Mucosa of descending colon (tissue), 3 donors: ENCODE measurements at places on chromosomes 6 and 20. TPM values are rescaled to one million over a fixed set of nuclear protein-coding genes. Genes with fewer than 3 reads are reported as not detected.

GRCh38 chr6:39056191-39056590, 7.6 kb downstream of the GLP1R start:
- no peak for DNase-seq

- DNase-seq: no peak
These were observed 161.5 kb upstream of the HEY2 start for GRCh38 chr6:125587666-125588632.

- DNase-seq: no peak
These were observed 477.2 kb downstream of the EYS start for GRCh38 chr6:65229825-65230224.

Gene TBX18
- total RNA-seq: 0.82 TPM

- peak; percentile 74 for DNase-seq
These were observed at the start of gene GPR6 for GRCh38 chr6:109978174-109979032. TSS of gene GPR6 (plus strand) at chr6:109978311. CDS start at chr6:109979113, 802 bp downstream.

Gene RBPJL
- not detected for total RNA-seq

GRCh38 chr6:38646166-38646878, 6.6 kb upstream of the BTBD9 start:
- no peak for DNase-seq

Gene DEFB132
- not detected for total RNA-seq

- DNase-seq: no peak
These were observed 972.9 kb upstream of the FLRT3 start for GRCh38 chr20:15310361-15310760.

- peak; percentile 26 for DNase-seq
These were observed 7.0 kb downstream of the UBD start for GRCh38 chr6:29552512-29553051.

Gene KHDC1L
- total RNA-seq: not detected

Gene HRH3
- total RNA-seq: not detected

GRCh38 chr6:143298071-143298470, 152.4 kb downstream of the ADAT2 start:
- DNase-seq: no peak

GRCh38 chr6:150491131-150491810, 108.4 kb upstream of the PLEKHG1 start:
- no peak for DNase-seq

- DNase-seq: no peak
These were observed 25.3 kb upstream of the KIAA1586 start for GRCh38 chr6:57021086-57021720.

Gene HLA-DQA1
- 24.1 TPM for total RNA-seq

Gene HLA-DOB
- total RNA-seq: not detected

GRCh38 chr6:79543886-79544285, 6.7 kb upstream of the LCA5 start:
- no peak for DNase-seq

Gene POU5F1
- total RNA-seq: 3.4 TPM

Gene C20orf204
- total RNA-seq: 1.7 TPM

- DNase-seq: no peak
These were observed 881 bp upstream of the MCM3 start for GRCh38 chr6:52285177-52286068.

DNA sequence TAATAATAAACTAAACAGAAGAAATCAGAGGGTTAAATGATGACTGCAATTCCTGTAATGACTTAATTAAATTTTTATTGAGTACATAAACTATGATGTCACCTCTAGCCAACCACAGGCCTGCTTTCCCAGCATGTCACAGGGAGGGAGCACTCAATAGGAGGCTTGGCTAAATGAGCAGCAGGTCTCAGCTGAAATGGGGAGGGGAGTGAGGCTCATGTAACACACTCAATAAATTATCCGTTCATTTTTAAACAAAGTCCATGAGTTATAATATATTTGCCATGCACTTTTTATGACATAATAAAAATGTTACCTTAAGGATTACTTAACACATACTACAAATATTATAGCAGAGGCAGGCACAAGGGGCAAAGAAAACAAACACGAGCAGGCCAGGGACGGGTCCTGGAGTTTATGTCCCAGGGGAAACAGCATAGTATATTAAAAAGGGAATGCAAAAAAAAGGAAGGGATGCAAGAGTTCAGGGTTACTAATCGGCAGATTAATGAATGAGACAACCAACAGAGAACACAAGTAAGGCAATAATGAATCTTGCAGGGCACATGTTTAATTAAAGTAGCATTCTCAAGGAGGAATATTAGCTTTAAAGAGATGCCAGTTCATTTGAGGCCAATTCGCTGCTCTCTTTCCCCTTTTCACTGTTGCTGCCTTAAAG, 27.1 kb upstream of the FAM83C start:
- DNase-seq: no peak

Gene MUCL3
- total RNA-seq: not detected

GRCh38 chr6:167779993-167780655, 46.6 kb upstream of the AFDN start:
- no peak for DNase-seq

Gene COL11A2
- total RNA-seq: 0.52 TPM

Gene PHACTR2
- 53.4 TPM for total RNA-seq

- no peak for DNase-seq
These were observed 109.9 kb upstream of the TIAM2 start for GRCh38 chr6:154885214-154885613.

Gene LAMP5
- total RNA-seq: 0.31 TPM

GRCh38 chr6:21593412-21593926, at the start of gene SOX4:
TSS of gene SOX4 (plus strand) at chr6:21593751. CDS start at chr6:21594535, 784 bp downstream.
- DNase-seq: peak; percentile 97

- DNase-seq: no peak
These were observed 104.3 kb upstream of the BEND6 start for GRCh38 chr6:56850626-56851025.

Gene TSHZ2
- 3.6 TPM for total RNA-seq

GRCh38 chr6:2744209-2744771, 6.4 kb downstream of the MYLK4 start:
- no peak for DNase-seq

DNA sequence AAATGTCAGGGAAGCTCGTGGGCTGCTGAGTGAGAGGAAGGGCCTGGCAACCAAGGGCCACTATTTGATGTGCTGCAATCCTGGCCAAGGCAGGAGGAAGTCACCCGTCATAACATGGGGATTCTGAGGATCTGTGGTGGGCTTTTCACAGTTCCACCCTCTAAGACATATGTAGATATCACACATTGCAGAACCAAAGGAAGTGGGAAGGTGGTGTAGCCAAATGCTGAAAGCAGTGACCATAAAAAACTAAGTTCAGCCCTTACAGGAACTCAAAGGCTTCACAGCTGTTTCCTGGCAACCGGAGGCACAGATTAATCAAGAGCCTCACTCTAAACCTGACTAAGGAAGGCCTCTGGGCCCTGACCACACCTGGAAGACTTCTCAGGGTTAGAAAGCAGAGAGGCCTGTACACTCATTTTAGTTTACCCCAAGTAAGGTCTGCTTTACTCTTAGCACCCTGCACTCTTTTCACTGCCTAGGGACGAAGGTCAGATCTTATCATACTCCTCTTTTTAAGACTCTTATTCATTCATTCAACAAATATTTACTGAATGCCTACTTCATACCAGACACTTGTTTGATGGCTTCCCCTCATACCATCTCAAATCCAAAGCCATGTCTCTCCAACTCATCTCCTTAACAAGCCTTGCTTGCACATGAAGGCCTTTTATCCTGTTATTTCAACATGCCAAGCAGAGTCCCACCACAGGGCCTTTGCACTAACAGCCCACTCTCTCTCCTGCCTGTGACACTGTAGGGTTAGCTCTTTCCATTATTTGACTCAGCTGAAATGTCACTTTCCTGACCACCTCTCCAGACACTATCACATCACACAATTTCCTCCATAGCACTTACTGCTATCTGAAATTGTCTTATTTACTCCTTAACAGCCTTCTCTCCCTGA, 2.6 kb downstream of the UBE2V1 start:
- no peak for DNase-seq

Gene NRM
- 10.2 TPM for total RNA-seq

Gene EYA2
- total RNA-seq: 14.3 TPM

GRCh38 chr6:5086294-5086890, 1.3 kb downstream of the PPP1R3G start:
- no peak for DNase-seq

Gene RAET1E
- total RNA-seq: not detected

Gene NT5E
- total RNA-seq: 29.0 TPM

DNA sequence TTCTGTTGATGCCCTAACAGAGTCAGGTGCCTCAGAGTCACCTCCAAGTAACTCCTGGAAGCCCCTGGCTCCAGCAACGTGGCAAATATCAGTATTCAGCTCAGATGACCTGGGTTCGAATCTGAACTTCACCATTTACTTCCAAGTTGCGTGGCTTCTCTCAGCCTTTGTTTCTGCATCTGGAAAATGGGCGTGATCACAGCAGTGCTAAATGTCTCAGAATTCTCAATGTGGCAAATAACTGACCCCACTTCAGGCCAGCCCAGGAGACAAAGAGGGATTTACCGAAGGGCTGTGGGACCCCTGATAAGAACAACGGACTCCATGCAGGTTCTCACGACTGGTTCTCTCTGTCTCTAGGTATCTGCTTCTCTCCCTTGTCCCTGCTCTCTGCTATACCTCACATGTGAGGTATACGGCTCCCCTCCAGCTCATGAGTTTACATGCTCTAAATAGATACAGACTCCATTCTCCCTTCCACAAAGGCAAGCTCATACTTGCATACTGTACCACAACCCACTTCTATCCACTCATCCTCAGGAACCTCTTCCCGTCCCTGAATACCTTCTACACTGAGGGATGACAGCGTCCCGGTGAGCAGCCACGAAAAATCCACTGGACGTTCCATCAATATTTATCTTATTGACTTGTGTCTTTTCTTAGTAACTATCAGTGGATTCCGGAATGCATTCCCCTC, 84.1 kb downstream of the SNX5 start:
- no peak for DNase-seq

- peak; percentile 46 for DNase-seq
These were observed 8.6 kb upstream of the FRMD1 start for GRCh38 chr6:168087436-168088160.

Gene ADGRG6
- 14.1 TPM for total RNA-seq

Gene TRIM10
- total RNA-seq: 3.9 TPM

DNA sequence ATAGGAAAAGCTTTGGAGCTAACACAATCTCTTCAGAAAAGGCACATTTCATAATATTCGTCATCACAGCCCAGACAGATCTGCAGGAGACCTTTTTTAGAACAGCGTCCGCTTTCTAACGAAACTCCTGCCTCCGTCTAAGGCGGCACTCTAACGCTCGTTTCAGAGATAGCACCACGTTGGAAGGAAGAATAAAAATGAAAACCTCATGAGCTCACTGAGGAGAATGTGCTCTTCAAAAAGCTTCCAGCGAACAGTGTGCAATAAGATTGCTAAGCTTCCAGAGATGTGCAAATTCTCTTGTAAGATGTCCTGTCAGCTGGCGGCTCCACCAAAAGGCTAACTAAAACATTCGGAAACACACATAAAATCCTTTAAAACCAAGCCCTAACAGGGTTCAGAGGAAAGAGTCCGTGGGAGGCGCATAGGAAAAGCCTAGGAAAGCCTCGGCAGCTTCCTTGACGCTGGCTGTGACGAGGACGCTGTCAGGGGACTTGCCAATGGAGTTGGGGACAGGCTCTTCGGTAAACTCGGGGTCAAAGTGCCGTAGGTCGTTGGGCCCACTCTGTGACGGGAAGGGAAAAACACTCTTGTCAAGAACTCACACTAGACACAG, 117.6 kb upstream of the SLC2A12 start:
- DNase-seq: no peak
